ENCODE measurements at places on chromosomes 13 and 19. TPM values are rescaled to one million over a fixed set of nuclear protein-coding genes. Genes with fewer than 3 reads are reported as not detected.

Gene ZNF91
- 12.1 TPM for total RNA-seq

Gene GFY
- not detected for total RNA-seq

Gene CD177
- not detected for total RNA-seq

Gene SYNGR4
- not detected for total RNA-seq

Gene TGFB1
- total RNA-seq, result 19.6 TPM

Gene ZNF599
- total RNA-seq, result 14.4 TPM
